Iris pigment epithelial cell (primary cell): ENCODE measurements at places on chromosomes 7 and 10.

DNA sequence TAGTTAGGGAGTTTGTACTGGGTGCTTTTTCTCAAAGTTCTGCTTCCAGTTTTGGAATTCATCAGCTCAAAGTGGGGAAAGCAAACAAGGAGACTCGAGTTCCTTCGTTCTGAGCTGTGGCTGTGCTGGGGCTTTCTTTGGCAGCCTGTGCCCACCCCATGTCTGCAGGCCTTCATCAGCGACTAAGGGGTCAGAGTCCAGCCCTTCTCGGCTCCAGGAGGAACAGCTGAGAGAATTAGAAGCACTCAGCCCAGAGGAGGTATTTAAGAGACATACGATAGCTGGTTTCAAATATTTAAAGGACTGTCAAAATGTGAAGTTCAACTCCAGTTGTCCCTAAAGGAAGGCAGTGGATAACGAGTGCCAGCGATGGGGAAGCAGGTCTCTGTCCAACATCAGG is 41.3 kb downstream of the SH3PXD2A start:
- no peak for DNase-seq

GRCh38 chr7:28292834-28293526 is 112.4 kb upstream of the JAZF1 start:
- DNase-seq, result no peak

DNA sequence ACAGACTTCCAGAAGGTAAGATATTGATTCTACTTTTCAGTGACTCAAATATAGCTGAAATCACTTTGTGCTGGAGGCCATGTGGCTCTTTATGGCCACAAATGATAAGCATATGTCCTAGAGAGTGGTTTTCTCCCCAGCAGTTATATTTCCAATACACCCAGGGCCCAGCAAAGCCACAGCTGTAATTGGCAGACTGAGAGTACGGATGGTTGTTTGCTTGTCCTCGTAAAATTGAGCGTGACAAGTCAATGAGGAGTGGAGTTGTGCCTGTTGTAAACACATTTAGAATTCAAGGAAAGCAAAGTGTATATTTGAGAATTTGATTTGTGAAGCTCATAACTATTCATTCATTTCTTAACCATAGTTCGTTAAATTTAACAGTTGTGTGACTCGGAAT is 201.8 kb downstream of the LHFPL3 start:
- DNase-seq, result no peak

- DNase-seq, result peak; percentile 13
These were observed 73.0 kb upstream of the PFKP start for GRCh38 chr10:2994221-2994961.

DNA sequence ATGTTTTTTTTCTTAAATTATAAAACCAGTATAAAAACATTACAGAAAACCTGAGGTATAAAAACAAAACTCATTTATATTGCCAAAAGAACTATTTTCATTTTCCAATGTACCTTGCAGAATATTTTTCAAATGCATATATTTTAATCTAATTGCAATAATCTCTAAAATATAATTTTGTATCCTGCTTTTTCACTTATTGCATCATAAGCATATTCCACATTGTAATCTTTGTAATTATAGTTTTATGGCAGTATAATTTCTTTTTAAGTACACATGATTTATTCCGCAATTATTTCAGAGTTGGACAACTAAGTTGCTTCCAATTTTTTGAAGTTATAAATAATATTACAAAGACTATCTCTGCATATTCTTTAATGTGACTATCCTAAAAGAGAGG is 43.7 kb downstream of the SGCE start:
- DNase-seq, result no peak

- DNase-seq, result no peak
These were observed 67.9 kb downstream of the CACNA2D1 start for GRCh38 chr7:82375713-82376112.

DNA sequence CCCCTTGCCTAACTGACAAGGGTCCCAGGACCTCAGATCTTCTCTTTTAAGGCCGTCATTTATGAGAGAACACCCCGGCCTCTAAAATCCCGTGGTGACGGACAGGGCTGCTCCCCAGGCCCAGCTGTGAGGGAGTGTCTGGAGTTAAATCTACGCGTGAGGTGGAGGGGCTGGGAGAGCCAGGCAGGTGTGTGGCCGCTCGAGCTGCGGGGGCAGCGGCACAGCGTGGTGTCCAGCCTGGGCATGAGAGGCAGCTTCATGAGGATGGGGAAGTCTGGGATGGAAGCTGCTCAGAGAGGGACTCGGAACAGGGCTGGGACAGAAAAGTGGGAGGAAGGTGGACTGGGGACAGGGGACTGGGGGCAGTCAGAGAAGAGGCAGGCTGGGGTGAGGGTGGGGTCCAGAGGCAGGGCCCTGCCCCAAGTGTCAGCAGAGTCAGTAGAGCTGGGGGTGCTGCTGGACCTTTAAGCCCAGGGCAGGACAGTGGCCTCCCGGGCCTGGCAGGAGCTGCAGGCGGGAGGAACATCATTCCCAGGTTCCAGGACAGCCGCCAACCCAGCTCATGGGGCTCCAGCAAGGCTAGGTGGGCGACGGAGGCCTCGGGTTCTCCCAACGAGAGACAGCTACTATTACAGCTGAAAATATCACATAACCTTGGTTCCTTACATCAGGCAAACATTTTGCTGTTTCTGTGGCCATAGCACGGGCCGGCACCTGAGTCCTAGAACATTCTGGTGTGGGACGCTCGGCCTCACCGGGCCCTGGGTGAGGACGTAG is 55.2 kb downstream of the JAKMIP3 start:
- no peak for DNase-seq
